ENCODE measurements at places on chromosomes 12 and 14.

GRCh38 chr14:93110856-93111419 lies 4.8 kb downstream of the ITPK1 start:
- no peak for DNase-seq

- DNase-seq, result no peak
Measured at GRCh38 chr14:66139432-66139831, 346.7 kb upstream of the CCDC196 start.

DNA sequence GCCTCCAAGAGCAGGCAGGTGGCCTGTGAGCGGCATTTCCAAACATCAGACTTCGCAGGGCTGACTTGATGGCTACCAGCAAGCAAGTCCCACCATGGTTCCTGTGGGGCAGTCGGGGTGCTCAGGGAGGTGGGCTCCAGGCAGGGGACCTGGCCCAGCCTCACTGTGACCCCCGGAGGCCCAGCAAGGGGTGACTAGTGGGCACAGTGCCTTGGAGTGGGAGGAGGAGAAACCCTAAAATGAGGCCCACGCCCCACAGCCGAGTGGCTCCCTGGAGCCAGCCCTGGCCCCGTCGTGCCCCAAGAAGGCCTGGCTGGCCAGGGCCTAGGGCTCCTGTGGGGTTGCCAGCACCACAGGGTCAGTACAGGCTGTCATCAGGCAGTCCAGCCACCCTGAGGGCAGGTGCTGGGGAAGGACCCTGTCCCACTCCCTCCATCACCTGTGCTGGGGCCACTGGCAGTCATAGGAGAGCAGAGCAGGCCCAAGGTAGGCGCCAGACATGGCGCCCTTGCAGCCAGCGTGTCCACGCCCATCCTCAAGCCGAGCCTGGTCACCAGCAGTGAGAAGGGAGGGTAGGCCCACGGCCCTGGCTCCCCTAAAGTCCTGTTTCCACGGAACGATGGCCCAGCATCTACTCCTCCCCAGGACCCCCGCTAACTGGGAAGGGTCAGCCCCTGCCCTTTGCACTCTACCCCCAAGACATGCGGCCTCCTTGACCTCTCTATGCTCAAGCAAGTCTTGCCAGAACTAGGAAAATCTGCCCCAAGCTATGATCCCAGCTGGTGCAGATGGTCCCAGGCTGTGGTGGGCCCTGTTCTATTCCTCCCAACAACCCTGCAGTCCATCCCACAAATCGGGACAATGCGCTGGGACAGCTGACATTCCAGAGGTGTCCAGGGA lies 144.2 kb upstream of the C14orf180 start:
- DNase-seq, result no peak

DNA sequence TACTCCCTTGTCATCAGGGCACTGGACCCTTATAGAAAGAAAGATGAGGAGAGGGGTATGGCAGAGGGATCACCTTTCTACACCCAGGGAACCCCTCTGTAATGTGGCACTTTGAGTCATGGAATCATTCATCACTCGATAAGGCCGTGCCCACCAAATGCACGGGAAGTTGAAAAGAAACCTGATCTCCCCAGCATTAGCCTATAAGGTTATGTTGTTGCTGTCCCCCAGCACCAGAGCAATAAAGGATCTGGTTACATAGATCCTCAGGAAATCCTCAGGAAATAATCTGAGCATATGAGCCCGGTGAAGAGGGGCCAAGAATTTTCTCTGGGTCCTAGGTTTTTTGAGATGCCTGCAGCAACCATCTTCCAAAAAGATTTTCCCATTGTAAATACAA lies 148.8 kb upstream of the CRY1 start:
- no peak for DNase-seq

GRCh38 chr12:55653031-55653430 lies 16.3 kb downstream of the OR10P1 start:
- no peak for DNase-seq

GRCh38 chr12:11653215-11653753 lies 3.8 kb downstream of the ETV6 start:
- no peak for DNase-seq

DNA sequence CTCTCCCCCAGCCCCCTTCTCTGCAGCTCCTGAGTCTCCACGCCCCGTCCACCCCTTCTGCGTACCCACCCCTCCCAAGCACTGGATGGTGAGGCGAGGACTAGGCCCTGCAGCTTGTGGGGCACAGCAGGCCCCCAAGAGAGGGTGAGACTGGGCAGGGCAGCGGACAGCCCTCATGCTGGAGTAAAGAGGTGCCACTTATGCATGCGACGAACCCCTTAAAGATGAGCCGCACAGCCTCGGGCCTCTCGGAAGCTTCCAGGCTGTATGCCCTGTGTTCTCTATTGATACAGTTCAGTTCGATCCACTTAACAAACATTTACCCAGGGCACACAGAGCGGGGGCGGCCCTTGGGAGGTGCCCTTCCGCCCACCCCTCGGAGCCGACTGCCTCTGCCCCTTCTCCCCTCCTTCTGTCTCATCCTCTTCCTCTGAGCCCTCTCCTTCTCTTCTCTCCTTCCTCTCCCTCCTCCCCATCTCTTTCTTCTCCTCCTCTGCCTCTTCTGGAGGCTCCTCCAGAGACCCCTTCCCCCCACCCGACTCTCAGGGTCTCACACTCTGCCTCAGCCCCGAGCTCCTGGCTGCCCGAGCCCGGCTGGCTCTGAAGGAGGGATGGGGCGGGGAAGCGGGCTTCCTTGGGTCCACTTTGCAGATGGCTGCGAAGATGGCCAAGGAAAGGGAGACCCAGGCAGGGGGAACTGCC lies 32.7 kb upstream of the DLK1 start:
- no peak for DNase-seq

DNA sequence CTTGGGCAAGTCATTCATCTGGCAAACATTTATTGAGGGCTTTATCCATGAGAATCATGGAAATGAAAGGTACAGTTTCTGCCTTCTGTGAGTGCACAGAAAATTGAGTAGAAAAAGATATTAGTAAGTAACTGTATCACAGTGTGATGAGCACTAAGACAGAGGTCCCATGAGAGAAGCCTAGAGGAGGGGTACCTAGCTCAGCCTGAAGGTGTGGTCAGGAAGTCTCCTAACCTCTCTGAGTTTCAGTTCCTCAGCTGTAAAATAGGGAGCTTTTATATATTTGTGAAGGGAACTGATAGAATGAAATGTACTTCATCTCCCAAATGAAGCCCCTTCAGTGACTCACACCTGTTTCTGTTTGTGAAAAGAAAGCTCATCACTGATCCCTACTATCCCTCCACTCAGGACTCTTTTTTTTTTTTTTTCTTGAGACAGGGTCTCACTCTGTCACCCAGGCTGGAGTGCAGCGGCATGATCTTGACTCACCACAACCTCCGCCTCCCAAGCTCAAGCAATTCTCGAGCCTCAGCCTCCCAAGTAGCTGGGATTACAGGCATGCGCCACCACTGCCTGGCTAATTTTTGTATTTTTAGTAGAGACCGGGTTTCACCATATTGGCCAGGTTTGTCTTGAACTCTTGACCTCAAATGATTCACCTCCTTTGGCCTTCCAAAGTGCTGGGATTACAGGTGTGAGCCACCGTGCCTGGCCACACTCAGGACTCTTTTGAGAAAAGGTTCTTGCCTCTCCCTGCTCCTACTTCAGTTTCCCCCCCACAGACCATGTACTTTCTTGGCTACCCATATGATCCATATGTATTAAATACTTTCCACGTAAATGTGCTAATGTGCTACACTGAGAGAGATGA lies 93.7 kb upstream of the FUT8 start:
- DNase-seq, result no peak

DNA sequence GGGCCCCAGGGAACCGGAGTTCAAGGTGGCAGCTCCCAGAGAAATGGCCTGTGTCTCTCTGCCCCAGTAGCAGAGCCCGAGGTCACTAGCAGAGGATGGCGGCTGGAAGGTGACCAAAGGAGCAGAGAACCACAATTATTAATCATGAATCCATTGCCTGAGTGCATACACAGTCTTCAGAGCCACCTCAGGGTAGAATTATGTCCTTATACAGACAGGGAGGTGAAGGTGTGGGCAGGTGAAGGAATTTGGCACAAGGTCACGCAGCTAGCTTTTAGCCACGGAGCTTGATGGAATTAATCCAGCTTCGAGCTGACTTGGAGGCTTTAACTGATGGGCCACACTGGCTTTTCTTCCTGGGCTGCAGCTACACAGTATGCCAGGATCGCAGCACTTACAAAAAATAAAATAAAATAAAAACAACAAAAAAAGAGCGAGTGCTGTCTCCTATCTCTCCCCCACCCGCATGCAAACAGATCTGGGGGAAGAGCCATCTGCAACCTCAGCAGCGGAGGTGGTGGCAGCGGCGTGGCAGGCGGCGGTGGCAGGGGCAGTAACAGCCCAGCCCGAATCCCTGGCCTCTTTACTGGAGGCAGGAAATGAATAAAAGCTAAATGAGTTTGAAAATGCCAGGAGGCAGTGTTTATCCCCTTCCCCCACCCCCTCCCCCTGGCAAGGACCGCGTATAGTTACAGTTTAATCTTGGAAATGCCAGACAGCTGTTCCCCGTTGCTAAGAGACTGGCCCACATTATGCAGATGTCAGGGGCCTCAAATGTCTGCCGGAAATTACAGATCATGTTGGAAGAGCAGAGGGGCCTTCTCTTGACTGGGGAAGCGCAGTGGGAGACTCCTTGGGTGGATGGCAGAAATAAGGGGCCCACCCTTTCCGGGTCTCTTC lies 93.5 kb downstream of the LRRC74A start:
- DNase-seq, result peak; percentile 91

- no peak for DNase-seq
Measured at GRCh38 chr12:62848418-62848817, 86.5 kb downstream of the PPM1H start.

DNA sequence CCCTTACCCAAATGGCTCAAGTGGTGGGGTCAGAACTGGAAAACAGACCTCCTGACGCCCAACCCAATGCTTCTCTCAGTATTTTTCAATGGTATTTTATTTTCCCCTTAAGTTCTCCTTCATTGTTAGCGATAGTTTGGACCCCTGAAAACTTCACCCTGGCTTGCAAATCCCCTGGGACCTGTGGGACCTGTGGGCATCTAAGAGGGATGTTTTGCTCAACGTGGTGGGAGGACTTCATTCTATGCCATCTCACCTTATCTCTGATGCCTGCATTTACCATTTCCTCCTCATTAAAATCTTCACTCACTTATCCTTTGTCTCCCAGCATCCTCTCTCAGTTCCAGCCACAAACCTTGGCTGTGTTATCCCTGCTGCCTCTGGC lies 59.4 kb upstream of the GZMB start:
- no peak for DNase-seq

DNA sequence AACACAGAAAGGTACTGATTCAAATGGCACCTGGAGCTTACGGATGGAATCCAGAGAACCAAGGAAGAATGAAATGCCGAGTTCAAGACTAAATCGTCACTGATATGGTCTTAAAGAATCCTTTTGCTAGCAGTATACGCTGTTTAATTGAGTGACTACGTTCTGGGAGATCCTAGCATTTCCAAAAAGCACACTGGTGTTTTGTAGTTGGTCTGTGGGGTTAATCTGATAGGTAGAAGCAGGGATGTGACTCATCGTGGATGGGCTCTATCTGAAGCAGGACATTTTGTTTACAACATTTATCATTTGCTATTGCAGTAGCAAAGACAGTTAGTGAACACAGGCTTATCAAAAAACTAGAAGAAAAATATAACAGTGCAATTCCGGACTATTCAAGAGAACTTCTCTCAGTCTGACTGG lies 169.2 kb upstream of the HMGA2 start:
- DNase-seq, result no peak

- DNase-seq, result no peak
Measured at GRCh38 chr14:21537090-21537424, 10.9 kb upstream of the SALL2 start.

DNA sequence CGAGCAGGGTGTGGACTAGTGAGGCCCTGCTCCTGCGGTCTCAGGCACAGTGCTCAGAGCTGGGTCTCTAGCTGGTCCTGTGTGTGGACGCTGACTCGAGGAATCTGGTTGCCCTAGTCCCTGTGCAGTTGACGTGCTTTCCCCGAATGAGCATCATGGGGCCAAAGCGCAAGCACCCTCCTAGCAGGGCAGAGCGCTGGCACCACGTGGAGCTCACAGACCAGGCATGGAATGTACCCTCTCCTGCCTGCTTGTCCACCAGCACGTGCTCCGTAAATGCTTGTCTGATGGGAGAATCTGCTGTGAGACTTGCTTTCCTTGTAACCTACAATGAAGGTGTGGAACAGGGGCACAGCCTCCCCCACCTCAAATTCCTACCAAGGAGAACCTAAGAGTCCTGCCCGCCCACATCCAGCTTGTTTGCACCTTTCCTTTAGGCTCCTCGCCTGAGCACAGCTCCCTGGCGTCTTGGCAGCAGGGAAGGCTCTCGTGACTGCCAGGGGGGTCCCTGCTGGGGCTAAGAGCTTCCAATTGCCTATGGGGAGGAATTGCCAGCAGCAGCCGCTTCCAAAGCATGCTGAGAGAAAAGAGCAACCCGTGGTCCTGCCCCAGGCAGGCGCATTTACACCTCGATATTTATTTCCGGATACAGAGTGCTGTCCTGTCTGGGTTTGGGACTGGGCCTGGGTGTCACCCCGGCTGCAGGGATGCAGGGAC lies 125.0 kb downstream of the PIWIL1 start:
- DNase-seq, result no peak

GRCh38 chr12:49917788-49918173 lies 14.1 kb upstream of the FAIM2 start:
- no peak for DNase-seq

DNA sequence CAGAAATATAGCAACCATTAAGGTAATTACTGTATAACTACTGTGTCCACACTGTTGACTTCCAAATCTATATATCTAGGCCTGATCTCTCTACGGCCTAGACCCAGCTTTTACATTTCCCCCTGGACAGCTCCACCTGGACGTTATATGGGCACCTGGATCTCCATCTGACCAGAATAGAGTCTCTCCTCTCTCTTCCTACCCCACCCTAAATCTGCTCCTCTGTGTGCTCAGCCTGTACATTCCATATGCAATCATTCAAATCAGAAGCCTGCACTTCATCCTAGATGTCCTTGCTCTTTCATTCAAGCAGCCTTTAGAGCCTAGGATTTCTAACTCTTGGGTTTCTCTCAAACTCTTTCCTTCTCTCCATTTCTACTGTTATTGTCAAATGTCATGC lies 255.0 kb downstream of the PAX9 start:
- no peak for DNase-seq

DNA sequence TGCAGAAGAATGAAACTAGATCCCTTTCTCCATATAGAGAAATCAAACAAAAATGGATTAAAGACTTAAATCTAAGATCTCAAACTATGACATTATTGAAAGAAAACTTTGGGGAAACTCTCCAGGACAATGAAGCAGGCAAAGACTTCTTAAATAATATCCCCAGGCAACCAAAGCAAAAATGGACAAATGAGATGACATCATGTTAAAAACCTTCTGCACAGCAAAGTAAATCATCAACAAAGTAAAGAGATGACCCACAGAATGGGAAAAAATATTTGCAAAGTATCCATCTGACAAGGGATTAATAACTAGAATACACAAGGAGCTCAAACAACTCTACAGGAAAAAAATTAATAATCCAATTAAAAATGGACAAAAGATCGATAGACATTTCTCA lies 101.0 kb downstream of the RALGAPA1 start:
- no peak for DNase-seq

- no peak for DNase-seq
Measured at GRCh38 chr12:86917121-86917520, 660.9 kb upstream of the MGAT4C start.

- DNase-seq, result no peak
Measured at GRCh38 chr14:74580275-74580672, 31.8 kb downstream of the LTBP2 start.

Data from muscle of arm (tissue), 14 donors.